Activated CD4-positive, alpha-beta T cell treated with anti-CD3 and anti-CD28 coated beads, Interleukin-2, amount 50 U/mL, for 1 hour (primary cell): ENCODE measurements at places on chromosomes 2 and 18.

DNA sequence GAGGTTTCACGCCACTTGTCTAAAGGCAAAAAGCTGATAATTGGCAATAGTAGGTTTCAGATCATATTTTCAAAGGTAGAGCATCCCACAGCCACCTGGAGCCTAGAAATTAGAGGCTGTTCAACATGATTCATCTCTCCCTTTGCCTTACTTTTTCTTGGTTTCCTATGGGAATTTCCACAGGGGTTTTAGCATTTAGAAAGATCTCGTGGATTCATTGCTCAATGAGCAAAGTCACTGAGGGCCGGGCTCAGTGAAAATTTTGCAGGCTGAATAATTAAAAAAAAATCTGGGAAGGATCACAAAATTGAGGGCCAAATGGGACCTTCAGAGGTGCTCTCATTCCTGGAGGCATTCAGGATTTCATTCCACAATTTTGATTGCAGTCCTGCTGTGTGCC is 137.1 kb downstream of the VAPA start:
- no peak for DNase-seq

- no peak for DNase-seq
Measured at GRCh38 chr2:157442636-157443035, 1.3 kb downstream of the CYTIP start.

GRCh38 chr2:165369131-165369897 is 100.2 kb upstream of the CSRNP3 start:
- DNase-seq, result no peak

GRCh38 chr18:2096551-2096950 is 474.8 kb downstream of the METTL4 start:
- no peak for DNase-seq

DNA sequence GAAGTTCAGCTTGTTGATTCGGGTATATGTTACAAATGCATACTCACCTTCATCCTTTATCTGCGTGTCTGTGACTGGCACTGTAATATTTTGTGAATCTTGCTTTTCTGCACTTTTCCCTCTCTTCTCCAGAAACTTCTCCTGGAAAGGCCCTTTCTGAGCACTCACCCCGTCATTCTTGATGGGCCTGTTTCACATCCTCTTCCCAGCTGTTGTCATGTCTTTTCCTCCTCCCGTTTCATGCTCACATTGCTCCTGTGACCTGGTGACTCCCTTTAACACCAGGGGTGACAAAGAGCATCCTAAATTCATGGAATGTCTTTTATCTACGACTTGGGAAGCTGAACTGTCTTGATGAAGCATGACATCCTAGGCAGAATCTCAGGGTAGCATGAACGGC is 65.8 kb downstream of the CD8B2 start:
- DNase-seq, result no peak

- no peak for DNase-seq
Measured at GRCh38 chr2:227614246-227614645, 394 bp downstream of the SCYGR3 start.

DNA sequence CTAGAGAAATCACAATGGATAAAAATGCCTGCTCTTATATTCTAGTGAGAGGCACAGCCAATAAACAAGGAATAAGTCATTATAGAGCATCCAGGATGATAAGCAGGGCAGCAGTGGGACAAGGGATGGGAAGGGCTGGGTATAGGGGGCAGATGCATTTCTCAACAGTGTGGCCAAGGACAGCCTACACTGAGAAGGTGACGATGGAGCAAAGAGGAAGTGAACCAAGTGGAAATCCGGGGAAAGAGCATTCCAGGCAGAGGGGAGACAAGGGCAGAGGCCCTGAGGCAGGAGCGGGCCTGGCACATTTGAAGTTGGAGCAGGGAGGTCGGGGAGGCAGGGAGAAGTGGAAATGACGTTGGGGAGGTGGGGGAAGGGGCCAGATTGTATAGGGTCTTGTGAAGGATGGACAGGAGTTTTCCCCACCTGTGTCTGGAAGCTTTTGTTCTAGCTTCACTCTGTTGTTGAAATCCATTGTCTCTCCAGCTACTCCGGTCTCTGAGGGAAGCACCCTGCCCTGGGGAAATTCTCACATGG is 17.6 kb downstream of the TMEM177 start:
- DNase-seq, result no peak

DNA sequence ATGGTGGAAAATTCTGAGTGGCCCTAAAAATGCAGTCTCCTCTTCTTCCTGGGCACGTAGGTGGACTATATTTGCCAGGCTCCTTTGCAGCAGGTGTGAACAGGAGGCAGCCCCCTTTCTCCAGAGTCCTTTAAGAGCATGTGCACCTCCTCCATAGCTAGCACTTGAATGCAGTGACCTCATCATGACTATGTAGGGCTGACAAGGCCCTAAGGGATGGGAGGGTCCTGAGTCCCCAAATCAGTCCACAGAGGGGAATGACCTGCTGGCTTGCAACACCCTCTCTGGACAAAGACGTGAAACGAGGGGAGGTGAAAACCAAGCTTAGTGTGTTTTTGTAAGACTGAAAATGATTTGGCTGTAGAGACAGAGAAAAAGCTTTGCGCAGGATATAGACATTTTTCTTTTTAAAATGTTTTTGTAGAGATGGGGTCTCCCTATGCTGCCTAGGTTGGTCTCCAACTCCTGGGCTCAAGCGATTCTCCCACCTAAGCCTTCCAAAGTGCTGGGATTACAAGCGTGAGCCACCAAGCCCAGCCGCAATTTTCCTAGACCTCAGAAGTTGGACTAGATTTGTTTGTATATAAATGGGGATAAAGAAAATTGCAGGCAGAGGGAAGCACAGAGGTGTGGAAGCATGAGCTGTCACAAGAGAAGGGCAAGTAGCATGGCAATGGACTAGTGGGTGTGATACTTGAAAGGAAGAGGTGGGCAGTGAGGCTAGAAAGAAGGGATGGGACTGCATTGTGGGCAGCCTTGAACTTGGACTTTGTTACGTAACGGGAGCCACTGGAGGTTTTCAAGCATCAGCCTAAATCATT is 28.8 kb downstream of the LONRF2 start:
- DNase-seq, result no peak

DNA sequence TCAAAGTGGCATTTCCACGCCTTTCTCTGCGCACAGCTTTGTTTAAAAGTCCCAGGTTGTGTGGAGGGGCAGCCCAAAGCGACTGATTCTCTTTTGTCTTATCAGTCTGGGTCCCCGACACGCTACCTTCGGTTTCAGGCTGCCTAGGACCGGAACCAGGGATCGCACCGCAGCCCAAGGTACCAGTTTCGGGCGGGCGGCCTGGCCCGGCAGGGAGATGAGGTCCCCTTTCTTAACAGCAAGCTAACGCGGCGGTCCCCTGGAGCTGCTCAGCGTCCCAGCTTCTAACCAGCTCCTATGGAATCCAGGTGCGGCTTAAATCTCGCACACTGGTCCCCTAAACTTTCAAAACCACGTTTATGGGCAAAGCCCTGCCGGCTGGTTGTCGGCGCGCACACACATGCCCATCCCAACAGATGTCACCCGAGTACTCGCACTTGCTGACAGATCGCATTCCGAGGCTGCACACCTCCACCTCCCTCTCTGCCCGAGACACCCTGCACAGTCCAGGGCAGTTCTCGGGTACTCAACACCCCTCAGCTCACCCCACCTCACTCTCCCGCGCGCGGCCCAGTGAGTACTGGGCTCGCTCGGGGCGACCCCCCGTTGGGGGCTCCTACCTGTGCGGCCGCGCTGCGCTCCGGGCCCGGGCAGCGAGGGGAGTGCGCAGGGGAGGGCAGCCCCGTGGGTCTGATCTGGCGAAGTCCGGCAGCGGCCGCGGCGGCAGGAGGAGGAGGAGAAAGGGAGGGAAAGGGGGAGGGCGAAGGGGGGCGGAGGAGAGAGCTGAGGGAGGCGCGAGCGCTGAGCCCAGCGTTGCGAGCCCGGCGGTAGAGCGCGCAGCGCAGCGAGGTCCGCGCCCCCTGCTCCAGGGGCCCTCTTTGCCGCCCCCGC is at the start of gene EFEMP1:
TSS of gene EFEMP1 (minus strand) at position 692 of the 891 bp plus-strand sequence. CDS start 1,342 bp downstream, outside the sequence.
- no peak for DNase-seq

DNA sequence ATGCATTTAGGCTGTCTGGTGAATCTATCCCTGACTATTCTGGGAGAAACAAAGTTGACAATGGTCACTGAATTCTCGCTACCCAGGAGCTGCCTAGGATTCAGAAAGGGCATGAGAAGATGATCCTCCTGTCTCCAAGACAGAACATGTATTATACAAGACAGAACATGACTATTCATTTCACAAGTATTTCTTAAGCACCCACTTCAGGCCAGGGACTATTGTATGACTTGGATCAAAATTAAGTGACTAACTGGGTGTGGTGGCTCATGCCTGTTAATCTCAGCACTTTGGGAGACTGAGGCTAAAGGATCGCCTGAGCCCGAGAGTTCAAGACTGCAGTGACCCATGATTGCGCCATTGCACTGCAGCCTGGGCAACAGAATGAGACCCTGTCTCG is 235.8 kb upstream of the RAB12 start:
- no peak for DNase-seq

GRCh38 chr2:111957872-111958354 is 59.5 kb downstream of the MERTK start:
- DNase-seq, result no peak

DNA sequence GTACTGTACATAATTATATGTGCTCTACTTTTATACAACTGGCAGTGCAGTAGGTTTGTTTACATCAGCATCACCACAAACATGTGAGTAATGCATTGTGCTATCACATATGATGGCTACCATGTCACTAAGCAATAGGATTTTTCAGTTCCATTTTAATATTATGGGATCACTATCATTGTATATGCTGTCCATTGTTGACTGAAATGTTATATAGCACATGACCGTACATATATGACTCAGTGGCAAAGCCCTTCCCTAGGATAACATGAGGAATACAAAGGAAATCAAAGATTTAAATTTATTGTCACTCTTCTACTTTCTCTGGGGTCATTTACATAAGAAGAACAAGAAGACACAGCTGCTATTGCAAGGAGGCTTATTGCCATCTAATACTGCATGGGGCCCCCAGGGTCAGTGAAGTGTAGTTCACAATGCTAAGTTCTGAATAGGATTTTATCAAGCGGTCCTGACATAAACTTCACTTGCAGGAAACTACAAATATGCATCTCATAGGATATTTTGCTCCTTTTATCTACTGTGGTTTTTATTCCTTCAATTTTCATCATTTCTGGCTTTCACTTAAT is 21.8 kb downstream of the PDE1A start:
- DNase-seq, result no peak

GRCh38 chr2:25481381-25482300 is 139.9 kb upstream of the DNMT3A start:
- no peak for DNase-seq

DNA sequence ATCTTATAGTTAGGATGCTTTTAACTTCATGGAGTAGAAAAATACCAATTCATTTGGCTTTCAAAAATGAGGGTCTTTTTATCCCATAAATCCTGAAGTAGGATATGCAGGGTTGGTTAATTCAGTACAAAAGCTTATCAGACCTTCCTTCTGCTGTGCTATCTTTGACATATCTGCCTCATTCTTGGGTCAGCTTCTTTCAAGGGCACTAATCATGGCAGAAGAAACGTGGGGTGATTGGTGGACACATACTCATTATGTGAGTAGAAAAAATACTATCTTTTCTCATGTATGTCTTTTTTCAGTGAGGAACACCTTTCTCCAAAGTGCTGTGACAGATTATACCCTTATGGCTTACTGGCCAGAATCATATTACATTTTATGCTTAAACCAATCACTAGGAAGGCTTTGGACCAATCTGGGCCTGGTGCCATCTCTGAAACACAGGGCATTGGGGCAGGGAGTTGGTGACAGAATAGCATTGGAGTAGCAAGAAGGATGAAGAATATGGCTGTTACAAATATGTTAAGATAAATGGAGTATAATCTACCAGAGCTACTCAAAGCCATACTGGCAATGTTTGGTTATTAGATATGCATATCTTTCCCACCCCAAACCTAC is 10.1 kb downstream of the UGP2 start:
- DNase-seq, result no peak

- DNase-seq, result no peak
Measured at GRCh38 chr18:2900684-2901422, 54.0 kb downstream of the EMILIN2 start.

DNA sequence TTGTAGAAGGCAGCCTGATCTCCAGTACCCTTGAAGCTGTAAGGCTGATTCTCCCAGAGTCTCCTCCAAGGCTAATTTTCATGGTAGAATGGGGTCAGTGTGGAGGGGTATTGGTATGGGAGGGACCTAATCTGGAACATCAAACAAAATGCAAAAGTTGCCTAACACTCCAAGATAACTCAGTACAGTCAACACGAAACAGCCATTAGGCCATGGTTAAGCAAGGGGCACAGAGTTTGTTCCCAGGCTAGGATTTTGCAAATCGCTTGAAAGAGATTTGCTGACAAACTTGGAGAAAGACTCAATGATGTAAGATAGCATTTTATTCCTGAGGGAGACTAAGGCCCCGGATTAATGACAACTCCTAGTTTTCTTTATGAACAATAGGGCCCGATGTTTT is 5.4 kb downstream of the PID1 start:
- DNase-seq, result no peak
